ENCODE measurements at places on chromosomes 3 and 15.

DNA sequence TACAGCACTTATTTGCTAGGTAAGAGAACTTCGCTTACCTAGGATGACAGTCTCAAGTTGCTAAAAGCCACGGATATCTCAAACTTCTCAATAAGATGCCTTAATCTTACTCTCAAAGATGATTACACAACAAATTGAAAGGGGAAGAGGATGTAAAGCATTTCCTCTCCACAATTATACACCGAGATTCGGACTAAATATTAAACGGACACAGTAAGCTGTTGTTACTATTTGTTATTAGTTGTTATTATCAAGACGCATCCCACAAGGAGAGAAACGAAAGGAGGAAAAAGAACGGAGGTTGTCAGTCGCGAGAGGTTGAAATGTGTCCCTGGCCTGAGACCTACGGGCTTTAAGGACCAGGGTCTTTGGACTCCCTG lies 660 bp downstream of the ZNF106 start:
- no peak for DNase-seq

GRCh38 chr15:82298520-82298919 lies 35.9 kb downstream of the SAXO2 start:
- DNase-seq: no peak

- DNase-seq: no peak
Observed at GRCh38 chr3:128348805-128349531, 117.7 kb downstream of the DNAJB8 start.

DNA sequence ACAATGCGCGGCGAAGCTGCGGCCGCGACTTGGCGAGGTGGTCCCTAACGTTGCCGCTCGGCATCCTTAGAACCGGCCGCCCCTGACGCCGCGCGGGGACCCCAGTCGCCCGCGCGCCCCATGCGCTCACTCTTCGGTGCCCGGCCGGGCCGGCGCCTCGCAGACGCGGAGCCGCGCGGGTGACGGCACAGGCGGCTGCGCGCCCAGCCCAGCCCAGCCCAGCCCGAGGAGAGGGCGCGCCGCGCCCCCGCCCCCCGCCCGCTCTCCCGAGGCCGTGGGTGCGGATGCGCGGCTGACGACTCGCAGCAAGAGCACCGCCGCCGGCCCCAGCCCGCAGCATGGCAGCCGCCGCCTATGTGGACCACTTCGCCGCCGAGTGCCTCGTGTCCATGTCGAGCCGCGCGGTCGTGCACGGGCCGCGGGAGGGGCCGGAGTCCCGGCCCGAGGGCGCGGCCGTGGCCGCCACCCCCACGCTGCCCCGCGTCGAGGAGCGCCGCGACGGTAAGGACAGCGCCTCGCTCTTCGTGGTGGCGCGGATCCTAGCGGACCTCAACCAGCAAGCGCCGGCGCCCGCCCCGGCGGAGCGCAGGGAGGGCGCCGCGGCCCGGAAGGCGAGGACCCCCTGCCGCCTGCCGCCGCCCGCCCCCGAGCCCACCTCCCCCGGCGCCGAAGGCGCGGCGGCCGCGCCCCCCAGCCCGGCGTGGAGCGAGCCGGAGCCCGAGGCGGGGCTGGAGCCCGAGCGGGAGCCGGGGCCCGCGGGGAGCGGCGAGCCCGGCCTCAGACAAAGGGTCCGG lies 437 bp downstream of the KLF13 start:
- peak; percentile 79 for DNase-seq

DNA sequence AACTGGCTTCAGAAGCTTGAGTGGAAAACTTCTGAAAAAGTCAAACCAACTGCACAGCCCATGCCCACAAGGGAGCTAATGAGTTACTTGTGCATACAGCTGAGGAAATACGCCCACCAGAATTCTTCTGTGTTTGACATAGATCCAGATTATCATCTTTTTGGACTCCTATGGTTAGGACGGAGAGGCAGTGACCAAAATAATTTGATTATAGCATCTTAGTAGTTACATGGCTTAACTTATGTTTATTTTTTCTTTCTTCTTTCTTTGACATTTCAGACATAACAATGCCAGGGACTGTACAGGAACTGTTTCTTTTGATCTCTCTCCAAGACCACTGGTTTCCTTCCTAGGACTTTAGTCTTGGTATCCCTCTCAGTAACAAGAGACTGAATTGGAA lies 246.1 kb upstream of the RASGRP1 start:
- no peak for DNase-seq
